ENCODE measurements at places on chromosomes 3 and 15.

DNA sequence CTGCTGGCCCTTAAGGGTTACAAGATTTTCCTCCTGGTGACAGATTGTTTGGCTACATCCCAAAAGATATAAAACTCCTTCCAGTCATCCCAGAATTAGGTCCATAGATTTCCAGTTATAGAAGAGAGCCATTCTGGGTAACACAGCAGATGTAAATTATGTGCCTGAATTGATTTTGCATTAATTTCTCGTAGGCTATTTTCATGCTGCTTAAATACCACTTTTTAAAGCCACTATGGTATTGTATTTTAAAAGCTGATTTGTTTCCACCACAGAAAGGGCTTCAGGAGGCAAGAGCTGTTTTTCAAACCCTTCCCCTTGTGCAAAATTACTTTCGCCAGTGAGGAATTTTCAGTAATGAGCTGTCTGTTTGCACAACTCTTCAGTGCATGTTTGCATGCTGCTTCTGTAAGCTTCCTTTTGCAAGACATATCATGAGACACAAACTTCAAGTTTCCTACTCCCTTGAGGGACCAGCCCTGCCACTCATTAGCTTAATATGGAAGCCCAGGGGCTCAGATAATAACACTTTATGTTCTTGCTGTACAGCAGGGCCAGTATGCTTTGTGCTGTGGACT, 105.4 kb upstream of the TNIK start:
- no peak for DNase-seq

DNA sequence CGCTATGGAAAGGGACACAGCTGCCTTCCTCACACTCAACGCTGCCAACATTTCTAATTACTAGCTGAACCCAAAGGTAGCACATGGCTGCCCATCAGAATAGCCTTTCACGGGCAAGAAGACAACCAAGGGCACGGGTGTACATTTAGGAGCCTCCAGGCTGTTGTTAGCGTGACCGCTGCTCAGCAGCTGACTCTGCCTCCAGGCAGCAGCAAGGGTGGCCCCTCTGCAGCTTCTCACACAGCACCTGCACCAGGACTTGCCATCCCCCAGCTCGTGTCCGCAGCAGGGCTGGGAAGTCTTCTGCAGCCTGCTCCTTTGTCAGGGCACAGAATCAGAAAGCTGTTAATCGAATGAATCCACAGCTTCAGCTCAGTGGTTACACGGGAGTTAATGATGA, 146.8 kb downstream of the ADAMTS17 start:
- DNase-seq: no peak

DNA sequence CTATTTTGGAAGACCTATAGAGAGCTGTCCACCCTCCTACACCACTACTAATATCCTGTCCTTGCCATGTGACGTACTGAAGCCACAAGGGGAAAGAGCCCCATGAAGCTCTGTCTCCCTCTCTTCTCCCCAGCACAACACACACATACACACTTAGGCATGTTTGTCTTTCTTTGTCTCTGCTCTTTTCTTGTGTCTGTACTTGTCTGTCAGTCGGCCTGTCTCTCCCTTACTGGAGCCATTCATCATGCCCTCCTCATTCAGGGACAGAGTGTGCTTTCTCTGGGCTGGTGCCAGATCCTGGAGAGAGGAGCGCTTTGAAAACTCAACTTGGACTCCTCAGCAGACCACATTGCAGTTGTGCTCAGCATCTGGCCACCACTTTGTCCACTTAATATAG, 47.6 kb downstream of the PSMD6 start:
- DNase-seq: no peak

GRCh38 chr3:114624047-114624445, 330.2 kb downstream of the TIGIT start:
- DNase-seq: no peak

- no peak for DNase-seq
Measured at GRCh38 chr3:171821778-171822358, 11.6 kb upstream of the PLD1 start.

DNA sequence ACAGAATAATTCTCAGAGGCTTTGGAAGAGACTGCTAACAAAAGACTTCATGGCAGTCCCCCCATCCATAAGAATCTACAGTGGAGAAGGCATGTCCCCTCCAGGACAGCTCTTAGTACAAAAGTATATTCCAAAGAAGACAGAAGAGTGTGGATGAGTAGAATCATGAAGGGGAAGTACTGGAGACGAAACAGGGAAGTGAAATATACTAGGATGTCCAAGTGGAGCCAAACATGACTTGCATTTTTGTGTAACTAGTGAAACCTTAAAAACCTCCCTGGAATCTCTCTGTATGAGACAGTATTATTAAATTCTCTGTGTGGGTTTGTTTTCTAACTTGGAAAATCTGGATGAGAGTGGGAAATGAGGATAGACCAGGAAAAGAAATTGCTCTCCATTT, 312.4 kb downstream of the RSL24D1 start:
- no peak for DNase-seq

GRCh38 chr3:114284644-114285043, 9.2 kb upstream of the TIGIT start:
- no peak for DNase-seq

DNA sequence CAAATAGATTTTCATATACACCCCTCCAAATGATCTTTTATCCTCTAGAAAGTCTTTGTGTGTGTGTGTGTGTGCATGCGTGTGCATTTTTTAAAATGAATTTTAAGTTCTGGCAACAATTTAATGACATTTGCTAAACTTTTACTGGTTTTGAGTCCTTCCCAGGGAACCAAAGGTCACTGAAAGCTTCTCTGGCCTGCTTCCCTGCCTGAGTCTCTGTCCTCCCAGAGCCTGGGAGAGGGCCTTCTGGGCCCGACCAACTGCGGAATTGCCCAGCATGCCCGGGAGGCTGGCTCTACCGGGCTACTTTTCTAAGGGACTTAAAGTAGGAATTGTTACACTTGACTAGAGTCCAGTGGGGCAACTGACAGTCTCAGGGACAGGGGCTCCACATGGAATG, 7.4 kb upstream of the RBPMS2 start:
- no peak for DNase-seq

GRCh38 chr15:66733976-66734375, 31.9 kb downstream of the SMAD6 start:
- no peak for DNase-seq

DNA sequence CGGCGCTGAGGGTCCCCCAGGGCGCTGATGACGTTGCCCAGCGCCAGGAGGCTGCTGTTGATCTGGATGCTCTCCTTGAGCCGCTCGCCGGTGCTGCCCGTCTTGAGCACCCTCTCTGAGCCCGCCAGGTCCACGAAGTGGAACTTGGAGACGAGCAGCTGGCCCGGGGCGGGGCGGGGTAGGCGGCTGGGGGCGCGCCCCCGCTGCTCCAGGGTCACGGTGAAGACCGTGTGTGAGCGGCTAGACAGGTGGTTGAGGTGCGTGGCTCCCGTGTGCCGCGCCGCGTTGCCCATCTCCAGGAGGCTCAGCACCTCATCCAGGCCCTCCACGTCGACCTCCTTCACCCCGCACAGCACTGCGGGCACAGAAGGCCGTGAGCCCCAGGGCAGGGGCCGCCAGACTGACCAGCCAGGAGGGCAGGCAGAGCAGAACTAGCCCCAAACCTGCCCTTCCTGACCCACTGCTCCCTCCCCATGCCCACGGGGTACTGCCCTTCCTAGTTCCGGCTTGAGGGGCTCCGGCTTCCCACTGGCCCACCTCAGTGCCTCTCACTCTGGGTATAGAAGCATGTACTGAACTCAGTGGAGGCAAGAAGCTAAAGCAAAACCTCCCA, 6.1 kb downstream of the KIF7 start:
- no peak for DNase-seq

DNA sequence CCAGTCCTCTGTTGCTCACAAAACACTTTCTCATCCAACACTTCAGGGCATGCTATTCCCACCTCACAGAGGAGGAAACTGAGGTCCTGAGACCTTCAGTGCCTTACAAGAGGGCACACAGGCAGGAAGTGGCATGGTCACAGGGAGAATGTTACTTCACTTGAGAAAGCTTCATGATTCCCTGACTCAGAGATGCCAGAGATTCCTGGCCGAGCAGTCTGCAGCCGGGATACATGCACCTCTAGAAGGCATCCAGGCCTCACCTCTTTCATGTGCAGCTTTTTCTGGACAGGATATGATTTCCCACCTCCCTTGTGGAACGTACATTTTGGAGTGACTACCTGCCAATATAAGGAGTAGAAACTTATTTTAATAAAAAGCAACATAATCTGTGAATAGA, 2.8 kb upstream of the SST start:
- DNase-seq: no peak

GRCh38 chr15:58331560-58331912, 100.3 kb upstream of the LIPC start:
- DNase-seq: no peak

- DNase-seq: no peak
Measured at GRCh38 chr3:75001330-75001729, 386.9 kb upstream of the CNTN3 start.

DNA sequence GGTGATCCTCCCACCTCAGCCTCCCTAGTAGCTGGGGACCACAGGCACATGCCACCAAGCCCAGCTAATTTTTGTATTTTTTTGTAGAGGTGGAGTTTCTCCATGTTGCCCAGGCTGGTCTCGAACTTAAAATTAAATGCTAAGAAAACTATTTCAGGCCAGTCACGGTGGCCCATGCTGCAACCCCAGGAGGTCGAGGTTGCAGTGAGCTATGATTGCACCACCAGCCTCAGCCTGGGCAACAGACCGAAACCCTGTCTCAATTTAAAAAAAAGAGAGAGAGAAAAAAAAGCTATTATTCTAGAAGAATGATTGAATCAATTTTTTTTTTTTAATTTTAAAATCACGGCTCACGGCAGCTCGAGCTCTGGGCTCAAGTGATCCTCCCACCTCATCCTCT, 4.7 kb downstream of the SLC51A start:
- DNase-seq: no peak

- no peak for DNase-seq
Measured at GRCh38 chr3:112001526-112001925, 2.8 kb downstream of the TAGLN3 start.

DNA sequence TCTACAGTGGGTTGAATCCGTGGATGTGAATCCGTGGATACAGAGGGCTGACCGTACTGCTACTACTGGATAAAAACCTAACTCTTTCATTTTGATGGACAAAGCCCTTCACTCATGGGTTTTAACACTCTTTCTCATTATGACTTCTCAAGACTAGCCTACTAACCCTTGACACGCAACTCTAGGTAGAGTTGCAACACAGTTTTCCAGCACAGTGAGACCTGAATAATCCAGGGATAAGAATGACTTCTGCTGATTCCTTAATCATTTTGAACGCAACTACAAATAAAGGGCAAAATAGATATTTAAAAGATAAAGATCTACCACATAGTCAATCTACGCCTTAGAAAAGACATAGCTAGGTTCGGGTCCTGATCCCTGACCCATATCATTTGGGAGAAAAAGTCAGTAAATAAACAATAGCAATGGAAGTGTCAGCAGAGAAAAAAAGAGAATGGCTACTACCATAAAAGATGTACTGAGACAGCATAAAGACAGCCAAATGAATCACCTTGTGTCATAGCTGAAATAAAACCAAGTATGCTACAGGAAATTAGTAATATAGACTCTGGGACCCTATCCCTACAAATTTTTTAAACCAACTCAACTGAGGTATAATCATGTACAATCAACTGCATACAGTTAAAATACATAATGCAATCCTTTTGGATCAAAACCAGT, 87.6 kb downstream of the DPH6 start:
- no peak for DNase-seq

DNA sequence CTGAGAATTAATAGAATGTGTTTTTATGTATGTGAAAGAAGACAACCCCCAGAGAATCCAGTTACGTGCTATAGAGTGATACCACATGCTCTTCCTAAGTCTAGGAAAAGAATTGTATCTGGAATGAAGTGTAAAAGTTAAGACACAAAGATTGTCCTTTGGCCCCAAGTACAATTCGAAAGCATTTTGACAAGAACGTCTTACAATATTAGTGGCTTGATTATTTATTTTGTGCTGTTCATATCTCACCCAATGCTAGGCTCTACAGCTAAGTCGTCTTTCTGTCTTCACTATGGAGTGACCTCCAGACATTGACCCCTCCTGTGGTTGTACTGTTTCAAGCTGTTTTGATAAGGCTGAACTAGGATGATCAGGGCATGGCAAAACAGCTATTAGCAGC, 345.7 kb upstream of the C2CD4B start:
- DNase-seq: no peak

DNA sequence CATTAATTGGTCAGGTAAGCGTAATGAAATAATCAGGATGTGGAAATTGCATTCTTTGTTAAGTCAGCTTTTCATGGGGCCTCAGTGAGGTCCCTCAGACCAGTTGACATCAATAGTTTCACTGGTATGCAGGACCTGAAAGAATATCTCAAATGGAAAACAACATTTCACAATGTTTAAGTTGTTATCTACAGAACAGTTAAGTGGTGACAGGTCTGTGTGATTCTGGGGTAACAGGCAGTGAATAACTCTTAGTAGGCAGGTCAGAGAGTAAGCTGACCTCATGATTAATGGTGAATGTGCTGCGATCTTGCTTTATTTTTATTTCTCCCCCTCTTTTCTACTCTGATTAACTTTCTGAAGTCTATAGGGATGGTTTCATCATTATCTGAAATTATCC, 28.9 kb upstream of the ACP3 start:
- no peak for DNase-seq

DNA sequence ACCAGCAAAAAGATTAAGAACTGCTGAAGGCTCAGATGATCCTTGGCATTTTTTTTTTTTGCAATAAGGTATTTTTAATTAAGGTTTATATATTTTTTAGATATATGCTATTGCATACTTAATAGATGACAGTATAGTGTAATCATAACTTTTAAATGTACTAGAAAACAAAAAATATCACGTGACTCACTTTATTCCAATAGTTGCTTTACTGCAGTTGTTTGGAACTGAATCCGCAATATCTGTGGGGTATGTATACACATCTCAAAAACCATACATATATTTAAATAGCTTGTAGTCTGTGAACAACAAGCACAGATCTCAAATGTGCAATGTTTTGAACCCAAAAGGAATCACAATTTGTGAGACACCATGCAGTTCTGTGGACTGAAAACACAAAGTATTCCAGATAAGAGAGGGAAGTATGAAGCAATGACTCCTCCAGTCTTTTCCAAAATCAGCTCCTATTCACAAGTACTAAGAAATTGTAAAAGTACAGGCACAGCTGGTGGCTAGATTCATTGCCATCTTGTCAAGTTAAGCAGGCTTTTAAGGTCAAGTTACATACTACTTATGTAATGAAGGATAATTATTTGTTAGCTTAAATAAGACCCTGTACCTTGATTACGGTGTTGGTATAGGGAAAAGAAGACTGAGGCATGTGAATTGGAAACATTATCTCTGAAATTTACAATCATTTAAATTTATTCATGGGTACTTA, 331.1 kb downstream of the TBC1D5 start:
- DNase-seq: no peak

GRCh38 chr3:69385723-69386555, at the start of gene FRMD4B:
TSS of gene FRMD4B (minus strand) at chr3:69386088. CDS start at chr3:69385989, 99 bp downstream.
- DNase-seq: no peak

DNA sequence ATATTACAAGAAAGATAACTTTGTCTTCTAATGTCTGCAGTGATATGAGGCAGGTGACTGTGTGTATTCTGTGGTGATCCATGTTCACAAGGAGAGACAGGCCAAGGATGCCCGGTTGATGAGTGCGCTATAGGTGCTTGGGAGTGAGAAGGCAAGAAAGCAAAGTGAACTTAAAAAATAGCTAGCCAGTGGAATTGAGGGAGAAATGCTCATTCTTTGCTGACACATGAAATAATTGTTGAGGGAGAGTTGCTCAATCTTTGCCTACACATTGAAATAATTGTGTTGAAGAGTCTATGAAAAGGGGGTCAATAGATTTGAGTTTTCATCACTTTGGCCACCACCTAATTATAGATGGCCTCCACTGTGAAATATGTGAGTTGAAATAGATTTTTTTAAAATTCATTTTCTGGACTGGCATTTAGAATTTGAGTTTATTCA, 156.3 kb downstream of the LPP start:
- no peak for DNase-seq

Measured in stimulated activated naive CD4-positive, alpha-beta T cell treated with Interleukin-2 at 50 U/mL for 16 hours (primary cell).